ENCODE measurements at places on chromosomes 16 and 17. TPM values are rescaled to one million over a fixed set of nuclear protein-coding genes. Genes with fewer than 3 reads are reported as not detected.

The KRTAP4-5 gene
- polyA plus RNA-seq: not detected

The ABCA10 gene
- polyA plus RNA-seq: 0.12 TPM

The TUBG1 gene
- 140 TPM for polyA plus RNA-seq

The TP53TG3 gene
- polyA plus RNA-seq: not detected

The DNAJA2 gene
- 47.0 TPM for polyA plus RNA-seq

The ITGAD gene
- not detected for polyA plus RNA-seq

The POLR3E gene
- polyA plus RNA-seq: 34.2 TPM

The TBX6 gene
- polyA plus RNA-seq: 2.9 TPM

The P3H4 gene
- polyA plus RNA-seq: 11.8 TPM

The SOST gene
- 0.03 TPM for polyA plus RNA-seq

The KRT36 gene
- polyA plus RNA-seq: not detected

The KCNJ18 gene
- not detected for polyA plus RNA-seq

The SLX1A gene
- 4.2 TPM for polyA plus RNA-seq

The HAS3 gene
- 4.8 TPM for polyA plus RNA-seq

The TBC1D3 gene
- not detected for polyA plus RNA-seq

The MYH1 gene
- not detected for polyA plus RNA-seq

The VTN gene
- polyA plus RNA-seq: 0.03 TPM

The GUCY2D gene
- polyA plus RNA-seq: 0.26 TPM

The TBC1D26 gene
- polyA plus RNA-seq: 0.03 TPM

The ANKFN1 gene
- not detected for polyA plus RNA-seq

The KDM6B gene
- polyA plus RNA-seq: 2.6 TPM

The AIPL1 gene
- not detected for polyA plus RNA-seq

The SEC14L5 gene
- polyA plus RNA-seq: not detected

The CNTD1 gene
- 0.02 TPM for polyA plus RNA-seq

The SLC38A8 gene
- polyA plus RNA-seq: not detected

The NPIPB12 gene
- polyA plus RNA-seq: 16.2 TPM

The ANKRD40CL gene
- not detected for polyA plus RNA-seq

The SOCS7 gene
- 2.3 TPM for polyA plus RNA-seq

The CCL11 gene
- not detected for polyA plus RNA-seq

The ZFHX3 gene
- 1.1 TPM for polyA plus RNA-seq

The CDIP1 gene
- 52.6 TPM for polyA plus RNA-seq

The HNF1B gene
- not detected for polyA plus RNA-seq

The P4HB gene
- 778 TPM for polyA plus RNA-seq

Data from foreskin keratinocyte (primary cell).